Gastroesophageal sphincter (tissue), 4 donors: ENCODE measurements at places on chromosomes 2 and 18. TPM values are rescaled to one million over a fixed set of nuclear protein-coding genes. Genes with fewer than 3 reads are reported as not detected.

GRCh38 chr2:44938287-44939105, 3.0 kb upstream of the SIX3 start:
- no peak for ATAC-seq

Gene DSG4
- not detected for total RNA-seq

Gene RGPD4
- total RNA-seq, result 0.16 TPM

Gene SPAST
- total RNA-seq, result 16.2 TPM

GRCh38 chr18:13800505-13801259, 23.3 kb upstream of the MC5R start:
- ATAC-seq, result peak; percentile 73

Gene ASB18
- not detected for total RNA-seq

DNA sequence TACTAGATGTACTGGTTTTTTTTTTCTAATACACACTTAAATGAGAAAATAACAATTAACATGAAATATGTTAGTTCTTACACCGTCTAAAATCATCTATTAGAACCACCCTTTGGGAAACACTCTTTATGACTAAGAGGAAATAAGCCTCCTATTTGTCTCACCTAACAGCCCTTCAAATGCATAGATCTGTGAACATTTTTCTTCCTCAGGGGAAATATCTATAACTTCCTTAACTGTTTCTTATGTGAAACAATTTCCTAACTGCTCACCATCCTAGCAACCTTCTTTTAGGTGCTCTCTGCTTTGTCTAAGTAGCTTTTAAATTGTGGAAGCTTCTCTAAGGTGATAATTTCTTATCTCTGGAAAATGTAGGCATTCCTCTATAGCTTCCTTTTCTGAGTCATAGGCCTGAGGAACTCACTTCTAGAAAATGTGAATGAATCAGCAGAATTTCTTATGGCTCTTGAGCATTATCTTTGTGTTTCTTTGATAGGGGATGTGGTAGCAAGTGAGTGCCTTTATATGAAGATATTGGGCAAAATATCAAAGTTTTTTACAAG, 56.1 kb downstream of the CNTNAP5 start:
- ATAC-seq, result no peak

GRCh38 chr2:191369034-191369433, 123.8 kb downstream of the MYO1B start:
- ATAC-seq, result no peak

- ATAC-seq, result no peak
Measured at GRCh38 chr2:75246441-75247167, 47.3 kb upstream of the TACR1 start.

GRCh38 chr2:216692636-216693413, 2.5 kb downstream of the IGFBP5 start:
- peak; percentile 41 for ATAC-seq

- ATAC-seq, result no peak
Measured at GRCh38 chr2:11798701-11799435, 52.4 kb downstream of the LPIN1 start.

Gene NAB1
- total RNA-seq, result 80.0 TPM

Gene DYSF
- 14.0 TPM for total RNA-seq

GRCh38 chr2:96146153-96146880, 1.1 kb upstream of the DUSP2 start:
- ATAC-seq, result no peak

Gene TEKT4
- total RNA-seq, result not detected

Gene DNAH7
- 1.3 TPM for total RNA-seq

Gene DCDC2C
- total RNA-seq, result 4.0 TPM

DNA sequence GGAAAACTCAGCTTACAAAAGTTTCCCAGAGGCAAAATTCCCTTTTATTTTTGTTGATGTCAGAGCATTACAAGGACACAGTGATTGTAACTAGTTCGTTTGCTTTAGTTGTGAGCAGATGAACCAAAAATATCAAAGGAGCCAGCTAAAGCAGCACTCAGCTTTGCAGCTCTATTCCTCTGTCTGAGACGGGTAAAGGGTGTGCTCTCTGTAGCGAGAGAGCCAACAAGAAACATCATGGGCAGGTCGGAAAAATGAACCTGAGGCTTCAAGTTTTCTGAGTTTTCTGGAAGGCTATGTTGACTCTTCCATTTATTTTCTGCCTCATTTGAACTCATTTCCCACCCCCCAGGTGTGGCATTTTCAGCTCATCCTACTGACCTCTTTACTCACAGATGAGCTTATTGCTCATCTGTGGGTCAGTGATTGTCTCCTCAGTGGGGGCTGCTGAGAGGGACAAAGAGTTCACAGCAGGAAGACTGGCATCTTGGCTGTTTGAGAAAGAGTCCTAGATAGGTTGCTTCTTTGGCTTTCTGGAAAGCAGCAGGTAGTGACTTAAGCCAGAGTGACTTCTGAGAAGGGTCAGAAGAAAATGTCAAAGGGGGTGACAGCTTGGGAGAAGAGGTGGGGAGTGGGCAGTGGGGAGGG, 66.6 kb upstream of the EPC2 start:
- ATAC-seq, result no peak

Gene CCDC68
- 6.2 TPM for total RNA-seq

Gene ZNF516
- 17.8 TPM for total RNA-seq

Gene SLC25A12
- 82.7 TPM for total RNA-seq

DNA sequence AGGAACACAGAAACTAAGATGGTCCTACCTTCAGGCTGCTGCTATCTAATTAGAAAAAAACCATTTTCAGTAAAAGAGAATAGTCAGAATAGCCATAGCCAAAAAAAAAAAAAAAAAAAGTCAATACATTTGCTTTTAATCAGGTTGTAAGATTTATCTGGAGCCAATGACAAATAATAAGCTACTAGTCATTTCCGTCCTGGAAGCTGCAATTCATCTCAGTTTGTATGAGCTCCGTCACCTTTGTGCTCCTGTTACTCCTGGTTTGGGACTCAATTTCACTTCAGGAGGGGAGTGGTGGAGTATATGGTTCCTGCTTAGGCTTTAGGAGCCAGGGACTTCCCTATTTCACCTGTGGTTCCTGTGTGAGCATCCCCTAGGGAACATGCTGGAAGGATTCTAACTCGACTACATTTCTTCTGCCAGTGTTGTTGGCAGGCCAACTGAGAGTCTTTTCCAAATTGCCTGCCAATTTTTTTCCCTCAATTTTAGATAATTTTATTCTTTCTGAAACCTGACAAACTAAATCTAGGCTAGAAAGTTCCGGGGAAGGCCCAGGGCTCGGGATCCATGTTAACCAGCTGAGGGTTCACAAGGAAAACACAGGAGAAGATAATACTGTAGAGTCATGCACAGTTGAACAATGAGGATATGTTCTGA, 481.8 kb downstream of the DLGAP1 start:
- ATAC-seq, result no peak

GRCh38 chr2:56133441-56133840, 50.3 kb upstream of the CCDC85A start:
- ATAC-seq, result no peak

DNA sequence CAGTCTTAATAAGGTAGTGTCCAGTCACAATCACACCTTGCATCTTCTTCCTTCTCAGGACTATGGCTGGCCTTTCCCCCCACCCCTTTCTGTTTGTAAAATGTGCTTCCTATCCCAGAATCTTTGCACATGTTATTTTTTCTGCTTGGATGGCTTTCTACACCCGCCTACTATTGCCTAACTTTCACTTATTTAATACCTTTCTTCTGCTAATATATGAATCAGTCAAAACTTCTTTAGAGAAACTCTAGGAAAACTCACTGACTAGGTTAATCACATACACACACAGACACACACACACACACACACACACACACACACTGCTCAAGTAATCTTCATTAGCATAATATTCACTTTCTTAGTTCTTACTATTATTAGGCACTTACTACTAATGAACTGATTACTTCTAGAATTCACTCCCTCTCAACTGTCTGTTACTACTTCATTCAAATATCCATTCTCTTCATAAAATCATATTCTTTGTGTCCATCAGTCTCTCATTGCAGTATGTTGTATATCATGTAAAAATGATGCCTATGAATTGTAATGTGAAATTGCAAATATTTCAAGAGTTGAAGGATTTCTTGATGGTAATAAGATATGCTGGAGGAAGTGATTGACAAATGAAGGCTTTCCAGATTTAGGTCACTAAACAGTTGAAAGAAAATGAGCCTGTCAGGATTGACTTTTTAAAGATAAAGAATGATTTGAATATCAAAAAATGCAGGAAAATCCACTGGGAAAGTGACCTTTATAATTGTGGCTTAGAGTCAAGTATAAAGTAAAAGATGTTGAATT, 51.2 kb downstream of the CLIP4 start:
- no peak for ATAC-seq

DNA sequence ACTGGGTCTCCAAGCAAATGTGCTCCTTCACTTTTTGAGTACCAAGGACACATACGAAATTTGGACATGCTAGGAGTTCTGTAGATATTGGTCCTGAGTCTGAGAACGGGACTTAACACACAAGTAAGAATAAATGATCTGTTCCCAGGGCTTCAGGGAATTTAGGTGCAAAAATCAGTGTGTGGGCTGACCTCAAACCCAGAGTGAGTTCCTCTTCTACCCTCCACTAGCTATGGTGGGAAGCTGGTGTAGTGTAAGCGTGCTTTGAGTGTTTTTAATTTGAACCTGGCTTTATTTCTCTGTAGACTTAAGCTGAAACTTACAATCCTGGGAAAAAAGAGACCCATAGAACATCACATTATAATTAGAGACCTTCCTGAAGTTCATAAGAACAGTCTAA, 50.5 kb downstream of the MYO3B start:
- ATAC-seq, result no peak

- peak; percentile 54 for ATAC-seq
Measured at GRCh38 chr18:11909591-11910026, 1.5 kb upstream of the MPPE1 start.

GRCh38 chr2:59204040-59204439, 962.9 kb upstream of the FANCL start:
- no peak for ATAC-seq

Gene FARSB
- total RNA-seq, result 14.3 TPM

DNA sequence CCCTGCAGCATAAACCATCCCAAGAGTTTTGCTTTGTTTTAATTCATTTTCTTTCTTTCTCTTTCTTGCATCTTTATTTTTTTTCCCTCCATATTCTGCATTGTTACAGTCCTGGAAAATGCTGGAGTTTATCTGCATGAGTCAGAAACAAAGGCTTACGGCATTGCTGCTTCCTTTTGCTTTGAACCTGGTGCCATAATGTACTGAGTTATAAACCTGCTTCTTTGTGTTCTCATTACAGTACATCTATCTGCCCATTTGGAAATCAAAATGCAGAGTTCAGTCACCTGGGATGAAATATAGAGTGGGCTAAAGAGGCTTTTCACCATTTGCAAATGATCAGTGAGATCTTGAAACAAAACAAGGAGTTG, 1009.2 kb upstream of the FANCL start:
- no peak for ATAC-seq

- ATAC-seq, result peak; percentile 74
Measured at GRCh38 chr2:157480182-157480961, 36.5 kb upstream of the CYTIP start.

Gene IL18R1
- 7.3 TPM for total RNA-seq

Gene RAB27B
- 3.0 TPM for total RNA-seq

GRCh38 chr2:30798536-30798991, 8.7 kb downstream of the CAPN13 start:
- no peak for ATAC-seq

DNA sequence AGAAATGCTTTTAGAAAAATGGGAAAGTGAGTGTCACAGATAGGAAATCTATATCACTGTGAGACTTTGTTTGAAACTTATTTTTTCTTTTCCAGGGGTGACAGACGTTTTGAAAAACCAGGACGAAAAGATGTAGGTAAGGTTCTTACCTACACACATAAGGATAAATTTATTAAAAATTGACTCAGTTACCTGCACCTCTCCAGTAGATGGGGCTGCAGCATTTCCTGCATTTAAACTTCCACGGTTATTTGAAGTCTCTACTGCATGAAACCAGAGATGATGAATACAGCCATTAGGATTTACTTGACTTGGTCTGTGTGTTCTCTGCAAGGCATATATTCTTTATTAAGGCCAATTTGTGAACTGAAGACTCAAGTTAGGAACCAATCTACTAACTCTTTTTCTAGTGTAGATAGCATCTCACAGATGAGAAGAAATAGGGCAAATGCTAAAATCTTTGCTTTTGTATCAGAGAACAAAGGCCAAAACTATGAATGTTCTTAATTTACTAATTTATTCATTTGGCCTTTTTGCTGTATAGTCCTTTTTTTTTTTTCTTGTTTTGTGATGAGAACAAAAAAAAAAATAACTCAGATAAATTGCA, 15.0 kb downstream of the KCNJ13 start:
- no peak for ATAC-seq

Gene POTEI
- 0.04 TPM for total RNA-seq

Gene NEURL3
- total RNA-seq, result not detected

- no peak for ATAC-seq
Measured at GRCh38 chr2:8615252-8615575, 66.6 kb upstream of the ID2 start.

DNA sequence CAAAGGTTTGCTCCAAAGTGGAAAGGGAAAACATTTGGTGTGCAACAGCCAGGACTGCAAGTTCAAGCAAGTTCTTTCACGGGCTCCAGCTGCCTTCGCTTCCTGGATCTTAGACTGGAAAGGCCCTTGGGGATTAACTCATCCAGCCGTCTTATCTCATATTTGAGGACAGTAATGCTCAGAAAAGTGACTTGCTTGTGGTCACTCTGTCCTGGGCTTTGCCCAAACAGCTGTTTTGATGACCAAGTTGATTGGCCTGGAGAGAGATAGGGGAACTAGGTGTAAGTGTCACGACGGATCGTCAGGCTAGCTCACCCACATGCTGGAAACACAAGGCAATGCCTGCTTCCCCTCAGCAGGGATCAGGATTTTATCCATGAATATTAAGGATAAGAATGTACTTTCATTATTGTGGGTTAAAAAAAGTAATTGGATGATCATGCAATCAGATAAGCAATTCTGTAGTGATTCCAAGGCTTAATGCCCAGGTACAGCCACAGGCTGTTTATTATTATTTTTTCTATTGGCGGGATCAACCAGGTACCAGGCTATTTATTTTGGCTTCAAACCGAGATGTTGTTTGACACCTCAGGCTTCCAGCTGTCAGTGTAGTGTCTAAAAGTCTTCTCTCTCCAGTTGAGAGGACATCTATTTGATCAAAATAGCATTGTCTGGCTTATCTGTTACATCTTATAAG, 162.5 kb upstream of the EPAS1 start:
- peak; percentile 64 for ATAC-seq

Gene CNRIP1
- total RNA-seq, result 22.2 TPM
